ENCODE measurements at places on chromosomes 11 and 22.

DNA sequence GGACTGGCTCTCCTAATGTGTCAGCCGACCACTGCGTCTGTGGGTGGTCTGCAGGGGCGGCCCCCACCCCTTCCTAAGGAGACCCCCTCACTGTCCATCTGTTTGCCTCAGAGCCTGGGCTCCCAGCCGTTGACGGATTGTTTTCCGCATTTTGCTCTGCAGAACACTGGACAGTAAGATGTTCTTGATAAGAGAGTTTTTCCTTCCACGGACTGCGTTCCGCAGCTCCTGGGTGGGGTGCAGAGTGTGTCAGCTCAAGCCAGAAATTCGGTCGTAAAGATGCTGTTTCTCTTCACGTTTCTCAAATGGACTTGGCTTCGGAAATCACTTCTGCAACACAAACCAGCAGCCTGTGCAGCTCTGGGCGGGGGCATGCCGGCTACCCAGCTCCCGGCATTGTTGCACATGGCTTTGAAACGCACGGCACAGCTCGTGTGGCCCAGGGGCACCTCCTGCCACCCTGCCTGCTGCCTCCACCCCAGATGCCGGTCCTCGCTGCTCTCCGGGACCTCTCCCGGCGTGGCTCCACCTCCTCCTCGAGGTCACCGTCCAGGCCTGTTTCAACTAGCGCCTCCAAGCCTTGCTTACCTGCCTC lies 2.9 kb upstream of the MRGPRG start:
- DNase-seq, result no peak

- no peak for DNase-seq
Observed at GRCh38 chr11:43708776-43709175, 28.2 kb downstream of the HSD17B12 start.

DNA sequence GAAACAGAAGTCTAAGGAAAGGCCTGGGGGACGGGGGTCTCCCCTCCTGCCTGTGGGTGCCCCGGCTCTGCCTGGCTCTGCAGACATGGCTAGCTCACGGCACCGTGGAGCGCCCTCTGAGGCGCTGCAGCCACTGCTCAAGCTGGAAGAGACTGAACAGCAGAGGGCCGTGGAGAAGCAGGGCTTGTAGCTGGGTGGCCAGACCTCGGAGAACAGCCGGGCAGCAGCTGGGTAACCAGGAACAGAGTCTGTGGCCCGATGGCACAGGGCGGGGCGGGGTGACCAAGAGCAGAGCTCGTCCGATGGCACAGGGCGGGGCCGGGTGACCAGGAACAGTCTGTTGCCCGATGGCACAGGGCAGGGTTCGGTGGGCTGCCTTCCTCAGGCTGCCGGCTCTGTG lies 18.1 kb downstream of the RNH1 start:
- no peak for DNase-seq

DNA sequence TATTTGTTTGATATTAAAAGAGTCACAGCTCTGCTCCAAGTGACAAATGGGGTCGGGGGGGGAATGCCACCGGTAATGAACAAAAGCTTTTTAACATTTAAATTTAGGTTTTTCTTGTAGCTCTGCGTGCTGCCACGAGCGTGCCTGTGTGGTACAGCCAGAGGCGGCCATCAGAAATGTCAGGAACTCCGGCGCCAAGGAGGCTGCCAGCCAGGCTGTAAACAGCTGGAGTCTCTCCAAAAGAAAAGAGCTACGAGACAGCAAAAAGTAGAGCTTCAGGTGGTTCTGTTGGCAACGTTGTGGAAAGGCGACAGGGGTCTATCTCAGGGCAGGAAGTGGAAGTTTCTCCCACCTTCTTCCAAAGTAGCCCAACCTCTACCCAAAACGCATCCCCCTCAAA lies 532.8 kb downstream of the OPCML start:
- no peak for DNase-seq

- DNase-seq, result no peak
Observed at GRCh38 chr11:3081386-3081751, 24.1 kb upstream of the CARS1 start.

GRCh38 chr11:9263840-9264315 lies 1.3 kb downstream of the DENND5A start:
- no peak for DNase-seq

- DNase-seq, result no peak
Observed at GRCh38 chr22:23117891-23118646, 23.7 kb downstream of the RSPH14 start.

GRCh38 chr11:68722143-68722542 lies 29.2 kb downstream of the TESMIN start:
- no peak for DNase-seq

GRCh38 chr11:76771446-76772099 lies 11.6 kb upstream of the TSKU start:
- no peak for DNase-seq

GRCh38 chr11:64358536-64358906 lies 441 bp upstream of the RPS6KA4 start:
- no peak for DNase-seq

GRCh38 chr11:106391771-106392420 lies 314.4 kb downstream of the AASDHPPT start:
- no peak for DNase-seq

- no peak for DNase-seq
Observed at GRCh38 chr11:74675761-74676160, 55.5 kb downstream of the CHRDL2 start.

DNA sequence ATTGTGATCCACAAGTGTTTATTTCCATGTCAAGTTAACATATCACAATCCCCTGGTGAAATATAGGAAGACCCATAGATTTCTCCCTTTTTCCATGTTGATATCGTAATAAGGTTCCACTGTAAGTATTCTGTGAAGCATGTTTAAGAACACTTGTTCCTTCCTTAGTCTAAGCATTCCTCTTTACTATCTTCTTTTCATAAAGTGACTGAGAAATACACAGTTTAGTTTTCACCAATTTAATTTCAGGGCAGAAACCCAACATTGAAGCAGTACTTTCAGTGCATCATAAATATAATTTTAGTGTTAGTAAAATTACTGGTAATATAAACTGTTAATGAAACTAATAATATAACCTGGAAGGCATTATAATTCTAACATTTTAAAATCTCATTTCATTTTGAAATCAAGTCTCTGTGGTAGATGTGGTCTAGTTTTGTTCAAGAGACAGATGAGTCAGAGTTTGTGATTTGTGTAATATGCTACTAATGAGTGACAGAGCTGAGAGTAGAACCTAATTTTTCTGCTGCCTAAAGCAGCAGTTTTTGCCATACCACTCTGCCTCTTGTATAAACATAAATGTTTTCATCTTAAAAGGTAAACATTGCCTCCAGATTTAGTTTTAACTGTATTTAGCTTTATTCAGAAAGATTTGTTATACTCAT lies 79.4 kb downstream of the ATM start:
- no peak for DNase-seq

DNA sequence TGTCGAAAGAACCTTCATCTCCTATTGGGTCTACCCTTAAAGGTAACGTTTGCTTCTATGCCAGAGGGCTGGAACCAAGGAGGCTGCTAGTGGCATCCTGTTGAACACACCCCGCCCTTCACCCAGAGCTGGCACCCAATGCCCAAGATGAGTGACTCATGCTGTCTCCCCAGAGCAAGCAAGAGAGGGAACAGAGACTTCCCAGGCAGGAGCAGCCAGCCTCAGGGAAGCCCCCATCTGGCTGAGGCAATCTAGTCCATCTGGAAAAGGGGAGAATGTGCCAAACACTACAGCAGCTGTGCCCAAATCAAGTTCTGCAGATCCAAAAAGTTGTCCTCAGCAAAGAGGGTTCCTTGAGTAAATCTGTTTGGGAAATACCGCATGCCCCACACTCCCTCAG lies 91.9 kb upstream of the TP53I11 start:
- no peak for DNase-seq

DNA sequence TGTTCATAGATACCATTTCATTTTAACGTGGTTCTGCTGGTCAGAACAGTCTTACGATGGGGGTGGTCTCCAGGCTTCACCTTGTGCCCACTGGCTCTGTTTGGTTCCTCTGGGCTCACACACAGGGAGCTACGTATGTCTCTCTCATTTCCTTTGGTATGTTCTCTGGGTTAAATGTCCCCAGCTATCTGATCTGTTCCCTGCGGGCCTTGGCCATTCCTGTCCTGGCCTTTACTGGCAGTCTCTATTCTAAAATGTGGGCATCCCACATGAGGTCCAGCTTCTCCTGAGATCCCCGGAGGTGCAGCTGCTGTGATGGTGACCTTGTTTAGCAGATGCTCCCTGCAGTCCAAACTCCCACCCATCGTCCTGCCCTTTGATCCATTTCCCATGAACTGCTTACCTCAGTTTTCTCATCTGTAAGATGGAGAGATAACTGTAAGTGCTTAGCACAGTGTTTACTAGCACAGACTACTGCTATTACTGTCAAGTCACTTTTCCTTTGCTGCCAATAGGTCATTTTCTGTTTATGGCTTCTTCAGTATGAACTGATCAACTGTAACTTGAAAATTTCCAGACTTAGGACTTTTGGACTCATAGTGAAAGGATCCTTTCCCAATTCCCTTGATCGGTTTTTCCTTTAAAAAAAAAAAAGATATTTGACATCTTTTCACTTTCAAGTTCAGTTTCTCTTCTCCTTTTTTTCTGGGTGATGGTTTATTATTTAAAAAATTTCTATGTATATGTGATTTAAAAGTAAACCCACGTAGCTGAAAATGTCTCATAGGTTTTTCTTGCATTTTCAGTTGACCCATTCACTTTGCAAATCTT lies 92.9 kb downstream of the PTPRJ start:
- DNase-seq, result no peak

DNA sequence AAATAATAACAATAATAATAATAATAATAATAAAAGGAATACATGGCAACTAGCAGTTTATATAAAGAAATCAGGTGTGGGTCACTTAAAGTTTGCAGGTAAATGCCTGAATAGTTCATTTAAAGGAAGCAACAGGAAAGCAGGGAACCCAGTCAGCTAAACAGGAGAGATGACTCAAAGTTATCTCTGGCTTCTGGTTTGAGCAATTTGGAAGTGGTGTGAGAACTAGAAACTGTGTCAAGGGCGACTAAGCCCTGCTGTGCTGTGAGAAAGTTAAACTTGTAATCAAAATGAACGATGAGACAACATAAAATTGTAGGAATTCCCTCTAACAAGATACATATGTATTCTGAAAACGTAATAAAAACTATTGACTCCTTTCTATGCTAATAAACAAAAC lies 35.5 kb downstream of the SLC22A9 start:
- no peak for DNase-seq

GRCh38 chr11:107928767-107929507 lies 689 bp downstream of the RAB39A start:
- DNase-seq, result no peak

DNA sequence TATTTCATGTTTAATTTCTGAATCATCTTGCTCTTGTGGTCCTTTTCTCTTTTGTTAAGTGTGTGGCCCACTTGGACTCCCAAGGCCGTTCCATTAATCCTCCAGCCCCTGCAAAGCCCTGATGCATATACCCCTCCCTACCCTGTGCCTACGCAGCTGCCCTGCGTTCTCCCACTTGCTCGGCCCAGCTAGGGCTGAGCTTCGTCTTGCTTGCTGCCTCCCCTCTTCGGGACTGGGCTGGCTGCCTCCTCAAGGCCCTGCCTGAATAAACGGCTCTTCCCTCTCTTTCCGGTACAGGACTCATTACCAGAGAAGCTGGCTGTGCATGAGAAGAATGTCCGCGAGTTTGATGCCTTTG lies 28.5 kb downstream of the ARHGAP1 start:
- DNase-seq, result no peak

Data from activated naive CD4-positive, alpha-beta T cell (primary cell).